Fibroblast of skin of back (primary cell): ENCODE measurements at places on chromosomes 16 and 17.

DNA sequence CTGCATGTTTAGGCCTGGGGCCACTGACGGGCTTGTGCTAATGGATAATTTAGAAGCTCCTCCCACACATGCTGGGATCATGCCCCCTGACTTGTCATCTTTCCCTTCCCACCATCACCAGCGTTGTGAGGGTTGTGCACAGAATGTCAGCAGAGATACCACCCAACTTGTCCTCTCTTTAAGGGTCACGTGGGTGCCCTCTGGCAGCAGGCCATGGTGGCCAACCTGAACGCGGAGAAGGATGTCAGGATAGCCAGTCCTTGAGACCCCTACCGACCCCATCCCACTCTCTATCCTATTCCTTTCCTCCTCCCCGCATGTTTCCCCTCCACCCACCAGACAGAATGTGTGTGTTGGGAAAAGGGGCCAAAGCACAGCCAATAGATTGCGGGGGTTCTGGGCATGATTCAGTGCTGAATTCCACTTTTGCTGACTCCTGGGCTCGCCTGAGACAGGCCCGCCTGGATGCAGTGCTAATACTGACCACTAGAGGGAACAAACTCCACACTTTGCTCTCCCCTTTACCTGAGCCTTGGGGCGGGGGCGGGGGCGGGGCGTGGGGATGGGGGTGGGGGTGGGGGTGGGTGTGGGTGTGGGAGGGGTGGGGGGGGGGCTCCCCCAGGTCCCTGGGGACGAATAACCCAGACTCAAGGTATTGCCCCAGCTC, at the start of gene GH2:
Gene GH2 (minus strand): TSS at position 10 of the 667 bp plus-strand sequence. CDS start 143 bp downstream, outside the sequence.
- peak; percentile 45 for DNase-seq

DNA sequence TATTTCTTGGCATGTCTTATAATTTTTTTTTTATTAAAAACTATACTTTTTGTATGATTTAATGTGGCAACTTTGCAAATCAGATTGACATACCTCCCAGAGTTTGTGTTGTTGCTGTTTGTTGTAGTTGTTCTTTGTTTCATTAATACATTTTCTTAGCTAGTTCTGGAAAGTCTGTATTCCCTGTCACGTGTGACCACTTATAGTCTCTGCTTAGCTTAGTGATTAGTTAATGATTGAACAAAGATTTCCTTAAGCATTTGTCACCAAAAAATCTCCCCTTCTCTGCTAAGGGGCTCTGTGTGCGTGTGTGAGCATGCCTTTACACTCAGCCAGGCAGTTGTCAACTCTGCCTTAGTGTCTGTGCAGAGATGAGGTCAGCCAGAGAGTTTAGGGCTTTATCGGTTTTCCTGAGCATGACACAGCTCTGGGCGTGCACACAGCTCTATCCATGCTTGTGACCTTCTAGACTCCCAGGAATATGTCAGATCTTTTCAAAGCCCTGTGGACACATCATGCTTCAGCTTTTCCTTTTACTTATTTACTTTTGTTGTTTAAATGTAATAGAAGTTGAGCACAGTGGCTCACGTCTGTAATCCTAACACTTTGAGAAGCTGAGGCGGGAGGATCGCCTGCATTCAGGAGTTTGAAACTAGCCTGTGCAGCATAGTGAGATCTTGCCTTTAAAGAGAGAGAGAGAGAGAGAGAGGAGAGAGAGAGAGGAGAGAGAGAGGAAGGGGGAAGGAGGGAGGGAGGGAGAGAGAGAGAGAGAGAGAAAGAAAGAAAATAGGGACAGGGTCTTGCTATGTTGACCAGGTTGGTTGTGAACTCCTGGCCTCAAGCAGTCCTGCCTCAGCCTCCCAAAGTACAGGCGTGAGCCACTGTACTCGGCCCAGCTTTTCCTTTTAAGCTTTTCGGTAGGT, 21.9 kb downstream of the DNAI2 start:
- DNase-seq: no peak

DNA sequence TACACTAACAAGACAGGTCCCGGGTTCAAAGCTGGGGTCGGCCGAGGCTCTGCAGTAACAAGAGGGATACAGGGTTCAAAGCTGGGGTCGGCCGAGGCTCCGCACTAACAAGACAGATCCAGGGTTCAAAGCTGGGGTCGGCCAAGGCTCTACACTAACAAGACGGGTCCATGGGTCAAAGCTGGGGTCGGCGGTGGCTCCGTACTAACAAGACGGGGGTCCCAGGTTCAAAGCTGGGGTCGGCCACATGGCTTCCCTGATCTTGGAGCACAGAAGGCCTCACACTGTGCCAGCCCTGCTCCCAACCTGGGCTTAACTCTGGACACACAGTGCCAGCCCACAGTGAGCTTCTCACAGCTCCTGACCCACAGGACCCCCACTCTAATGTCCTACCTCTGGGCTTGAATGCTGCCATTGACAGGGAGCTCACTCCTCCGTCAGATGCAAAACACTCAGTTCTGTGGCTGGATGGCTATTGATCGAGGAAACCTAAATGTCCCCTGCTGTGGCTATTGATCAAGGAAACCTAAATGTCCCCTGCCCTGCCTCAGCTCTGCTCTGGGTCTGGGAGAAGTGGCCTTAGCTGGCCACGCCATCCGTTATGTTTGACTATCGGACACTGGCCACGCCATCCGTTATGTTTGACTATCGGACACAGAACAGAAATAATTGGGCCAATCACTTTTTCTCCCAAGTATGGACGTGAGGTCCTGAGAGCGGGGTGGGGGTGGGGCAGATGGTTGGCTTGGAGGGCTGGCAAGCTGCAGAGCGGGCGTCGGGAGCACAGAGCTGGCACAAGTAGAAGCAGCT, 54.6 kb upstream of the DOC2B start:
- no peak for DNase-seq

DNA sequence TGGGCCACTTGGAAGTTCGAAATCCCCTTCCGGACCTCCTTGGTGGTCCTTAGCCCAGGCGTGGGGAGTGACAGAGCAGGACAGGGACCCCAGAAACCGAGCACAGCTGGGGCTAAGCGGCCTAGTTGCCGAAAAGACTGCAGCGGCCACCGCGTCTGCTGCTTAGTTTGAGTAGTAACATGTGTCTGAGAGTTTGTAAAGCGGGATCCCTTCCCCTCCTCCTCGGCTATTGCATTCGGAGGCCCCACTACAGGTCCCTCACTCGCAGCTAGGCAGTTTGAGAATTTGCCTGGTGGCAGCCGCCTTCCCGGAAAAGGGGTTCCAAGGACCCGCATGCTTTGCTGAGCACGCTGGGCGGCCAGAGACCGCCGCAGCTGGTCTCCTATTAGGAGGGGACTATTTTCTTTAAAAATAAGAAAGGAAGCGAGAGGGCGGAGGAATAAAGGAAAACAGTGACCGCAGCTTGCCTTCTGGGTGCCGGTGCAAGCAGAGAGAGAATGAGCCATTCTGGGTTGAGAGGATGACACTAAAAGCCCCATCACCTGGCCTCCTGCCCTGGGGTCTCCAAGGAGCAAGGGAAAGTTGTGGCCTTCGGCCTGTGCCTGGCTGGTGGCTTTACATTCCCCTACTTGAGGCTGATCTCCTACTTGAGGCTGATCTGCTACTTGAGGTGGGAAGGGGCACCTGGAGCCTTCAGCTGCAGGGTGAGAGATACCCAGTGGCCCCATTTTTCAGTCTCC, 1.1 kb upstream of the HOXB5 start:
- no peak for DNase-seq

- DNase-seq: no peak
Measured at GRCh38 chr16:23863511-23864422, 28.0 kb downstream of the PRKCB start.

DNA sequence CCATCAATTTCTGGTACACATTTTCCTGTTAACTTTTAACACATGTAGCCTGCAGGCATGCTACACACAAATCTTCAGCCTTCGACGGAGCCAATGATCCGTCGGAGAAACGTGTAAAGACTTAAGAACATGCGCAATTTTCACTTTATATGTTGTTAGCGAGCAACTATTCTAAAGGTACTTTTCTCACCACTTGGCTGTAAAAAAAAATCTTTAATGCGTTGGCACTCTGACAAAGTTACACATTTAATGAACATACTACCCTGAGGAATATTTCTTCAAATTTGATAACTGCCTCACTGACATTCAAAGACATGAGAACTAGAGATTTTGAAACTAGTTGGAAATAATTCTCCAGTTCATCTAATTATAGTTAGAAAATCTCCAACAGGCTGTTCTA, 507.5 kb upstream of the SALL1 start:
- no peak for DNase-seq

DNA sequence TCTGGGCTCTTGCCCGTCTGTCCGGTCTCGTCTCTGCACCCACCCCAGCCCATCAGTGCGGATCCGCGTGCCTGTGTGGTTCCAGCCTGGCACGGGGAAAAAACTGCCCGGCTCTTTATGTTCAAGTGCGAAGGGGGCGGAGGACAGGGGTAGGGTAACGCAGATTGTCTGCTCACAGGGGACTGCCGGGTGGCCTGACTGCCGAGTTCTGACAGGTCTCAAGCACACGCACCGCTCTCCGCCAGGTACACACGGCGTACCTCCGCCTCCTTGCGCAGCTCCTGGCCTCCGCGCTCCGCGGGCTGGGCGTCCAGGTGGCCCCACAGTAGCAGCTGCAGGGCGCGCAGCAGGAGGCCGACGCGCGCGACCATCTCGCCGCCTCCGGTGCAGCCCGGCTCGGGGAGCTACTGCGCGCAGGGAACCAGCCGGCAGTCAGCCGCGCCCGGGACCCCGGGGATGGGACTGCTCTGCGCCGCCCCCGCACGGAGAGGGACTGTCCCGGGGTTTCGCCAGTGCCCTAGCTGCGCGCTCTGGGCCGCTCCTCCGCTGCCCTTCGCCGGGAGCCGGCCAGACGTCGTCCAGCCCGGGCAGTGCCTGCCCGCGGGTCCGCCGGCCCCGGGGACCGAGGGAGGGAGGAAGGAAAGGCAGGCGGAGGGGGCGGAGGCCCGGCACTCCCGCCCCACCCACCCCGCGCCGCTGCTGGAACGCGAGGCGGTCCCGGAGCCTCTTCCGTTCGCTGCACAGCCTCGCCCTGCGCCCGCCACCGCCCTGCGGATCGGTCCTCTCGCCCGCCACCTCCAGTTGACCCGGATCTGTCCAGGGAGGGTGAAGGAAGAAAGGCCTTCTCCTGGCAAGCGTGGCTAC, at the start of gene MMP28:
Gene MMP28 (minus strand): TSS at position 635 of the 864 bp plus-strand sequence. CDS start 264 bp downstream, at position 371.
- DNase-seq: peak; percentile 42

DNA sequence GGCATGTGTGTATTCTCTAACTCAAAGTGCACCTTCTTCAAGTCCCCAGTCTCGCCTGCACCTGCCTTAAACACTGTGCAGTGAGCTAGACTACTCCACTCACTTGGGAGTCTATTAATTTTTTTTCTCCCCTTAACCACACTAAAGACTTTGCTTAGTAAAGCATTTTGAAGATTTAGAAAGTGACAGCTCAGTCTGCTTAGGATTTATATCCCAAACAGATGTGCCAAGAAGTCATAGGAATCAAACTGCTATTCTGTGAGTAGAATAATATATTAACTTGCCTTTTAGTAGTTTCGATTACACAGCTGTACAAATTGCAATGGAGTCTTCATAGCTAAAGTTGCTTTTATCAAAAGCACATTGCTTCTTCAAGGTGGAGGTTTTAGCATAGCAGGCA, 47.2 kb upstream of the MED13 start:
- no peak for DNase-seq
